ENCODE measurements at places on chromosomes 5 and 9.

- DNase-seq = peak; percentile 36
Measured at GRCh38 chr5:59021837-59022514, 439.1 kb downstream of the RAB3C start.

DNA sequence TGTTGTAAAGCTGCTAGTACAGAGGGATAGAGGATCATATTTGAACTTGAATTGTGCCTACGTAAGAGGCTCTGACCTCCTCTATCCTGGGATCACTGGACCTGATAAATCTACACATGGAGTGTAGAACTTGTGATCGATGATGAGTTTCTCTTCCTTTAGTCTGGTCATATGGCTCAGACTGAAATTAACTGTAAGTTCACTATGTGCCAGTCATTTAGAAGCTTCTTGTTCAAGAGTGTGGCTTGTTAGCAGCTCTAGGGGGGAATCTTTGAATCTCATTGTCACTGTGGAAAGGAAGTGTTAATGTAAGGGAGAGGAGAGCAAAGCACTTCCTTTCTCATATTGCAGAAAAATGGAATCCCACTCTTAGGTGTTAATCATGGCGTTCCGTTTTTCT, 12.1 kb downstream of the ZBTB34 start:
- DNase-seq = no peak

DNA sequence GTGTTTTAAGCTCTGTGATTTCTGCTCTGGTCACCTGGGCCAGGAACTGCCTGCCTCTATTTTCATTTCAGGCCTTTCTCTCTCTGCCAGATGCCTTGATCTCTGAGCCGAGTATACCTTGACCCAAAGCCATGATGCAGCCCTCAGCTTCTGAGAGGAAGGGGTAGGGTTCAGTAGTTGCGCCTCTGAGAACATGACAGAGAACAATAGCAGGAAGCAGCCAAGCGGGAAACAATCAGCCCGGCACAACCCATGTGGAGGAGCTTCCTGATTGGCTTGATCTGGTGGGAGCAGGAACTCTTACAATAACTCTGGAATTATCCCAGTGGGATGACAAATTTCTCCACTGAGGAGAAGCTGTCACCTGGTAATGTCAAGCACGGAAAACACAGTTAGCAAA, 127.4 kb downstream of the PALM2AKAP2 start:
- no peak for DNase-seq

GRCh38 chr5:57432876-57433275, 49.7 kb downstream of the ACTBL2 start:
- DNase-seq = peak; percentile 14

DNA sequence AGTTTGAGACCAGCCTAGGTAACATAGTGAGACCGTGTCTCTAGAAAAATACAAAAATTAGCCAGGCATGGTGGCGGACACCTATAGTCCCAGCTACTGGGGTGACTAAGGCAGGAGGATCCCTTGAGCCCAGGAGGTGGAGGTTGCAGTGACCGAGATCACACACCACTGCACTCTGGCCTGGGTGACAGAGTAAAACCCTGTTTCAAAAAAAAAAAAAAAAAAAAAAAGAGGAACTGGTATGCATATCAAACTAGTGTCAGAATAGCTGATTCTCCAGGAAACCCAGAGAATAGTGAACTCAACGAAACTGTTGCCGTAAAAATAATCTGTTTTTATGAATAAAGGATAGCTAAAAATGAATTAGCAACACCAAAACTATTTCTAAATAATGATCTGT, 126.6 kb upstream of the BASP1 start:
- no peak for DNase-seq

GRCh38 chr5:133499895-133500294, 112.4 kb downstream of the FSTL4 start:
- DNase-seq = no peak

GRCh38 chr9:18874069-18874468, 158.9 kb downstream of the SAXO1 start:
- DNase-seq = no peak

DNA sequence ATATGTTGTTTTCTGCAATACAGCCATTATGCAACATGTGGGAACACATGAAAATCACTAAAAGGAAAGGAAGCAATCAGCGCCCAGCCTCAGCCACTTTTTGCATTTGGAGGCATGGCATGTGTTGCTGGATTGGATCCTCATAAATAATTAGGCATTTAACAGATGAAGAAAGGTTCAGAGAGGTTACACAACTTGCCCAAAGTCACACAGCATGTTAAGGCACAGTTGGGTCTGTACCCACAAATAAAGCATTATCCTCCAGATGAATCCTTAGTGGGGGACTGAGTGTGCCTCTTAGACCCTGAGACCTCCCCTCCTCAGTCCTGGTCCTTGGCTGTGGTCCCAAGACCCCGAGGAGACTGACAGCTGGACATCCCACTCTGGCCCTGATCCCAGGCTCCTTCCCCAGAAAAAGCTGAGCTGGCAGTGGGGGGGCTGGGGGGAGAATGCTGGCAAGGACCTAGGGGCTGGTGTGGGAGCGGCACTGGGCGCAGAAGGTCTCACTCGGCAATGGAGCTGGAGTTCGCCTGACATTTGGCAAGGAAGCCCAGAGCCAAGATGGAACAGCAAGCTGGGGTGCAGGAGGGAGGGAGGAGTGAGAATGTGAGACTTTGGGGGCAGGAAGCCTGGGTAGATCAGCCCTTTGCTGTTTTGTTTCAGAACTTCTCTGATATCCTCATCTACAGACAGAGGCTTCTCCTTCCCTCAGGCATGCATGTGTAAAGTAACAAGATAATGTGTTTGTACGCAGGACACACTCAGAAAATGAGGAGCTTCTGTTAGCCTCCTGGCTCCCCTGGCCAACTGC, 6.9 kb upstream of the AKNA start:
- no peak for DNase-seq

DNA sequence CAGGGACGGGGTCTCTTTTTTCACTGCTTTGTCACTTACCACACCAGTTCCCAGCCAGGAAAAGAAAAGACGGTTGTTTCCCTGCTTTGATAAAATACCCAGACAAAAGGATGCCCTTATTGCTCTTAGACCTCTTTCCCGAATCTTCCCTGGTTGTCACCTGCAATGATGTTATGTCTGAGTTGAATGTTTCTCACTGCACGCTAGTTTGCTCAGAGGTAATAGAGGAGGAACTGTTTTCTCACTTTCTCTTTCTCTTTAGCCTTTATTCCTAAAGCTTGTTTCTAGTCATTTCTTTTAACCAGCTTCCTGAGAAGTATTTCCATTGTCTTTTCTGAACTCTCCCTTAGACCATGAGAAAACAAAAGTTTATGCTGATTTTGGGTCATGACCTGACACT, 32.9 kb downstream of the ACER2 start:
- DNase-seq = no peak
